ENCODE measurements at places on chromosomes 1 and 21.

DNA sequence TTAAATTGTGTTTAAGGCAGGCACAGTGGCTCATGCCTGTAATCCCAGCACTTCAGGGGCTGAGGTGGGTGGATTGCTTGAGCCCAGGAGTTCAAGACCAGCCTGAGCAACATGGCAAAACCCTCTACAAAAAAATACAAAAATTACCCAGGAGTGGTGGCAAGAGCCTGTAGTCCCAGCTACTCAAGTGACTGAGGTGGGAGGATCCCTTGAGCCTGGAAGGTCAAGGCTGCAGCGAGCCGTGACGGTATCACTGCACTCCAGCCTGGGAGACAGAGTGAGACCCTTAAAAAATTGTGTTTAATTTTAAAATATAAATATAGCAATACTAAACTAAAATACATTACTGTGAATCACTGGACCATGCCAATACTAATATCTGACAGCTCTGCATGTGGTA lies 42.8 kb downstream of the SORT1 start:
- DNase-seq, result no peak

- no peak for DNase-seq
Observed at GRCh38 chr1:159561497-159561896, 25.7 kb upstream of the OR10J5 start.

GRCh38 chr1:223199094-223199647 lies 56.1 kb upstream of the TLR5 start:
- DNase-seq, result no peak

DNA sequence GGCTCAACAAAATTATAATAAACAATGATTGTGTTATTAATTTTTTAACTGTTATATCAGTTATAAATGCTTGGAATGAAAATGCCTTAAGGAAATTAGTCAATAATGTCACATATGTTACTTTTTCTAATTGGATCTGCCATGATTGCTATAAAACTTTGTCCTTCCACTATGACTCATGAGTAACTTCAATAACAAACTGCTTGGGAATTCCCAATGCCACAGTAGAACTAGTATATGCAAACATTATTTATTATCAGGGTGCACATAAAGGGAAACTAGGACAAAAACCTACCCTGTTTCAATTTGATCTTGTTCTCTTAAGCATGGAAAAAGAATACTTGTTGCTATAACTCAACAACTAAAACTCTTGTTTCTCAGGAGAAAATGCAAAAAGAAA lies 59.1 kb upstream of the PDC start:
- DNase-seq, result no peak

DNA sequence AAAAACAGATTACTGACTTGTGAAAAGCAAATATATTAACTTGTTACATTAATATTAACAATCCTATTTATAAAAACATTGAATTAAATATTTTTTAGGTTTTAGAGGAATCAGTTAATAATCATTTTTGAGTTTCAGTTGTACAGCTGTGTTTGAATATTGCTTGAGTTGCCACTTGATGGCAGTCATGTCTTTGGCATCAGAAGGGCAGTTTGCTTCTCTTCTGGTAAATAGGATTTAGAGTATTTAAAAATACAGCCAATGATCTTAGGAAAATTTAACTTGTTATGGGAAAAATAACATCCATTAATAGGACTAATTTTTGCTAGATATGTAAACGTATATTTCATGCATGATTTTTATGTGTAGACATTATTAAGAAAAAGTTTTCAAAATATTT lies 234.1 kb downstream of the NCAM2 start:
- DNase-seq, result peak; percentile 3

DNA sequence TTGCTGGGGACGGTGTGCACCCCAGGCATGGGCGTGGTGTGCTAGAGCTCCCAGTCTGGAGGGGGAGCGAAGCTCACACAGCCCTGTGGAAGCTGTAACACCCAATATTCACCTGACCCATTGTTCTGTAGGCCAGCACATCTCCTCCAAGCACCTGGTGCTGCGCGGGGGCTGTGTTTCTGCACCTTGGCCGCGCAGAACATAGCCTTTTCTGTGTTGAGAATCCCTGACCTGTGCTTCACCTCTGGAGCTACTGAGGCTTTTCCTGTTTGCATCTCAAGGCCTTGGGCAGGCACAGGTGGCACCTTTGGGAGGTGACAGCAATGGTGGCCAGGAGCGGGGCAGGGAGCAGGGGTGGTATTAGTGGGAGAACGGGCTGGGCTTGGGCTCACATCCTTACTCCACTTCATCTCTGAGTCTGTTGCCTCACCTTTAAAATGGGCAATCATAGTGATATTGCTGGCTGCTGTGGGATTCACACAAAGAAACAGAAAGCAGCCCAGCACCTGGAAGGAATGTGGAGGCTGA lies 343.9 kb upstream of the AJAP1 start:
- no peak for DNase-seq

DNA sequence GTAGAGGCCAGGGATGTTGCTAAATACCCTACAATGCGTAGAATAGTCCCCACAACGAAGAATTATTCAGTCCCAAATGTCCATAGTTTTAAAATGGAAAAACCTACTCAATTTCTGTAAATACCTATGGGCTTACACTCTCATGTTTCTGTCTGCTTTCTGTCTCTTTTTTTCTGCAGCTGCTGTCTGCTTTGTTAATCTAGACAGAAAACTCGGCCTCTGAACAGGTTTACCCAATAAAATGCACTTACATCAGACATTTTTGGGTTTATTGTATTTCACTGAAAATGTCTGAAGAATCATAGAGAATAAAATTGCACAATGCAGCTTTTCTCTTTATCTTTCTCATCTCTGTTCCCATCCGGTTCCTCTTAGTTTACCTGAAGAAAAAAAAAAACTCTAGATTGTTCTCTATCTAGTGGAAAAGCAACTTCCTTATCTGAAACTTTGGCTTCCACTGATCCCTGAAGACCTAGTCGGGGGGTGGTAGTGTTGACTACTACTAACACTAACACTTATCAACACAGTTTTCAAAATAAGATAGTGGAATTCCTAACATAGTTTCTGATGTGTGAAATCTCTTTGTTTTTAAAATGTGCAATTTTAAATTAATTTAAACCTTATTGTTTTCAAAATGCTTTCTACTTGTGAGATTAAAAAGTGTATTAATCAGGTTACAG lies 76.9 kb upstream of the CCDC190 start:
- DNase-seq, result no peak

GRCh38 chr1:97870589-97870988 lies 50.2 kb downstream of the DPYD start:
- no peak for DNase-seq

GRCh38 chr1:101520302-101520701 lies 283.5 kb downstream of the S1PR1 start:
- peak; percentile 4 for DNase-seq

GRCh38 chr1:235015291-235015985 lies 113.2 kb downstream of the TOMM20 start:
- no peak for DNase-seq

DNA sequence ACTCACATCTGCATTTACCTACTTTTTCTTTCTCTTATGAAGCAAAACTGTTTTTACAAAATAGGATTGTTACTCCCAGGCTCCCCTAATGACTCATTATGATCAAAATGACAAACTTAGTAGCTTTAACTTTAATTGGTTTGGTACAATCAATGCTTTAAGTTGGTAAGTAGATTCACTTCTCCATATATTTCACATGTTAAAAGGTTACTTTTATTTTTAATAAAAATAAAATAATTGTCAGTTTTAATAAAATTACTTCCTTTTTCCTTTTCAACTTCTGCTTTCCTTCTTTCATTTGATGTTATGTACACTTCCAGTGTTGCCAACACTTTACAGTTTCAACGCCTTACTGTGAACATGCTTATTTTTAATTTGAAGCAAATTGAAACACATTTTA lies 477.6 kb downstream of the SETD4 start:
- DNase-seq, result no peak

DNA sequence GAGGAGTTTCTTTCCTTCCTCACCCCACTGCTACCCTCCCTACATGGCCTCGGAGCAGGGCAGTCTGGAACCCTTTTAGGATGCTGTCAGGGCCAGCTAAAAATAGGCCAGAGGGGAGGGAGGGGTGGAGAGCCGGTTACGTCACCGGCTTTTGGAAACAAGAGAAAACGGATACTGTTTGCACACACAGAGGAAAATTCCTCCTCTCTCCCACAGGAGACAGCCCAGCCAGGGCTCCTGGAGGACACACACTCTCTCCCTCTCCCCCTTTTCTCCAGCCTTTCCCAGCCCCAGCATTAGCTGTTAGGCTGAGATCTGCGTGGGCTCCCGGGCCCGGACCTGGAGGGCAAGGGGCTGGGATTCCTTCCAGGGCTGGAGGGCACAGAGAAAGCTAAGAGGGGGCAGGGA lies 20.0 kb upstream of the ALDH4A1 start:
- no peak for DNase-seq

- DNase-seq, result no peak
Observed at GRCh38 chr1:65691972-65692371, 100.7 kb upstream of the PDE4B start.

GRCh38 chr1:61293197-61293596 lies 210.8 kb downstream of the NFIA start:
- DNase-seq, result no peak

DNA sequence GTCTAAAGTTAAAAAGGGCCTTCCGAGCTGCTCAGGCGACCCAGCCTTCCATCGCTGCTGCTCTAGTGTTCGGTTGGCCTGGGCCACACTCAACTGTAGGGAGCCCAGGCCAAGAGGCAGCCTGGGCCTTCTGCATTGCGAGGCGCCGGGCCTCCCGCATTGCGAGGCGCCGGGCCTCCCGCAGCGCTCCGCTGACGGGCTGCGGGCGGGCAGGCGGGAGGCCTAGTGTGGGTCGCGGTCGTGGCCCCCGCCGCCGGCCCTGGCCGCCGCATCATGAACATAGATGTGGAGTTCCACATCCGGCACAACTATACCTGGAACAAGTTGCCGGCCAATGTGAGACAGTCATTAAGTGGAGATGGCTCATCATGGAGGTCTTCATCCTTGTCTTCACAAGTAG lies 48.3 kb downstream of the PPIAL4G start:
- DNase-seq, result no peak

DNA sequence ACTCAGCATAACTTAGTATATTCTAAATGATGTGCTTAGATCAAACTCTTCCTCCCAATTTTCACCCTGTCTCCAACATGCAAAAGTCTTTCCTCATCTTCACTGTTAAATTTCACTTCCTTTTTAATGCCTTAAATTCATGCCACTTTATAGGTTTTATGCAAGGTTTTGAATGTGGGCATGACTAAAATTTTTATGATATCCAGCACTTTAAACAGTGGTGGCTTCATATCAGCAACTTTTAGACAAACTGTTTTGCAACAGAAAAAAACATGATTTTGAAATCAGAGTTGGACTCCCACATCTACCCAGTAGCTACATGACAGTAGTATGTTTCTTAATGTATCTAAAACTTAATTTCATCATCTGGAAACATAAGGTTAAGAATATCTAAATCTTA lies 84.7 kb upstream of the ZP4 start:
- DNase-seq, result no peak

- no peak for DNase-seq
Observed at GRCh38 chr1:179046808-179047635, 21.3 kb downstream of the FAM20B start.

- peak; percentile 52 for DNase-seq
Observed at GRCh38 chr1:193185901-193186731, at the start of gene B3GALT2. Gene B3GALT2 (minus strand): TSS chr1:193186613. CDS start chr1:193181562, 5,051 bp downstream.

DNA sequence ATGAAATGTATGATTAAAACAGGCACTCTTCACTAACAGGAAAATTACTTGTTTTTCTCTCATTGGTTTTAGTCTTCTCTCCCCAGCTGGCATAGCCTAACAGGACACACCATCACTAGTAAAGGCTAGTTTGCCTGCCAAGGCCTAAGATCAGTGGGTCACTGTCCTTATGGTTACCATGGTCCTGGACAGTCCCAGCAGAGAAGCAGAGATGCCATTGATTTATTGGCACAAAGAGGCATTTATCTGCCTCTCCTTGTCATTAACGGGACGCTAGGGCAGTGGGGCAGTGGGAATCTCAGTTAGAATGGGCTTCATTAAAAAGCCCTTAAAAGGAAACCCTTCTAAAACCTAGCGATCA lies 13.9 kb downstream of the CD247 start:
- no peak for DNase-seq

DNA sequence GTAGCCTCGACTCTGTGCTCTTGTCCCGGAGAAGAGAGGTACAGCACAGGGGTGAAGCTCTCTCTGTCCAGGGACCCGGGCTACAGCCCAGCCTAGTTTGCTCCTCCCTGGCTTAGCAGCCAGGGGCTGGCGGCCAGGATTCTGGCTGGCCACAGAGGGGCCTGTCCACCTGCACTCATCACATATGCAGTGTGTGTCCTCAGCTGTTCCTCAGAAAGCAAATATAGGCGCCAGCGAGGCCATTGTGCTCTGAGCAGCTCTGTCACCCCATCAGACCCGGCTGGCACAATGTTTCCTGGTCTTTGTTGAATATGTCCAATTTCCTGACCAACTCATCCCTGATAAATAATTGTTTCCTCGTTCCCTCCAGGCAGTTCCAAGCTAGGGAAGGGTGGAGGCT lies 28.5 kb downstream of the KCND3 start:
- peak; percentile 80 for DNase-seq

- peak; percentile 35 for DNase-seq
Observed at GRCh38 chr21:45537111-45537745, 5.0 kb downstream of the SLC19A1 start.

DNA sequence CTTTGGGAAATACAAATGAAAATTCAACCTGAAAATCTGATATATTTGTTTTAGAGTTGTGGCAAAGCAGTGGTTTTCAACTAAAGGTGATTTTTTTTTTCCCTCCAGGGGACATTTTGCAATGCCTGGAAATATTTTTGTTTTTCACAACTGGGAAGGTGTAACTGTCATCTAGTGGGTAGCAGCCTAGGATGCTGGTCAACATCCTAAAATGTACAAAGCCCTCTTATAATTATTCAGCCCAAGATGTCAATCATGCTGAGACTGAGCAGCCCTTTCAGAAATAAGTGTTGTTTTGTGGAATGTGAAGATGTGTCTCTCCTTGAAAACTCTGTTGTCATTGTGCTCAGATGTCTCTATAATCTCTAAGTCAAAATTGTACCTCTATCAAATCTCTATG lies 95.2 kb upstream of the NCAM2 start:
- no peak for DNase-seq

- DNase-seq, result no peak
Observed at GRCh38 chr21:36691555-36692041, 7.3 kb upstream of the SIM2 start.

DNA sequence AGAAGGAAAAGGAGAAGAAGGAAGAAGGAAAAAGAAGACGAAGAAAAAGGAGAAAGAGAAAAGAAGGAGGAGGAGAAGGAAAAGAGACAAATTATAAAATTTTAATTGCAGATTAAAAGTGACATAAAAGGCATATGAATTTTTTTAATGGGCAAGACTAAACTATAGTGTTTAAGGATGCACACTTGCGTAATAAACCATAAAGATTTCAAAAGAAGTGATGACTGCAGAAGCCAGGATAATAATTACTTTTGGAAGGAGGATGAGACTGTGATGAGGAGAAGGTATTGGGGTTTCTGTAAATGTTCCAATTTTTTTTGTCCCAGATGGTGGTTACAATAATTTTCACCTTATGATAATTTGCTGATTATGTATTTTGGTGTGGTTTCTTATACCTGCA lies 243.1 kb upstream of the PKN2 start:
- DNase-seq, result no peak

- DNase-seq, result no peak
Observed at GRCh38 chr1:41780322-41780721, 138.4 kb downstream of the HIVEP3 start.

- no peak for DNase-seq
Observed at GRCh38 chr1:224884361-224884801, 45.1 kb upstream of the DNAH14 start.

- DNase-seq, result no peak
Observed at GRCh38 chr1:7045897-7046296, 260.6 kb downstream of the CAMTA1 start.

GRCh38 chr1:234725177-234726132 lies 115.5 kb upstream of the IRF2BP2 start:
- peak; percentile 50 for DNase-seq
